Cardiac fibroblast (primary cell): ENCODE measurements at places on chromosomes 16 and 17.

- DNase-seq, result no peak
These were observed 153.2 kb downstream of the SKAP1 start for GRCh38 chr17:48276776-48277175.

GRCh38 chr16:9102943-9103342, 11.5 kb downstream of the HAPSTR1 start:
- no peak for DNase-seq

GRCh38 chr16:83013071-83013470, 386.3 kb downstream of the CDH13 start:
- DNase-seq, result no peak

- no peak for DNase-seq
These were observed 86.7 kb downstream of the USP31 start for GRCh38 chr16:23062524-23062923.

- DNase-seq, result peak; percentile 95
These were observed 28.6 kb upstream of the ITGA3 start for GRCh38 chr17:50027172-50027880.

- no peak for DNase-seq
These were observed 56.0 kb downstream of the MEAK7 start for GRCh38 chr16:84448444-84448843.
